ENCODE measurements at places on chromosomes 12 and 14. TPM values are rescaled to one million over a fixed set of nuclear protein-coding genes. Genes with fewer than 3 reads are reported as not detected.

DNA sequence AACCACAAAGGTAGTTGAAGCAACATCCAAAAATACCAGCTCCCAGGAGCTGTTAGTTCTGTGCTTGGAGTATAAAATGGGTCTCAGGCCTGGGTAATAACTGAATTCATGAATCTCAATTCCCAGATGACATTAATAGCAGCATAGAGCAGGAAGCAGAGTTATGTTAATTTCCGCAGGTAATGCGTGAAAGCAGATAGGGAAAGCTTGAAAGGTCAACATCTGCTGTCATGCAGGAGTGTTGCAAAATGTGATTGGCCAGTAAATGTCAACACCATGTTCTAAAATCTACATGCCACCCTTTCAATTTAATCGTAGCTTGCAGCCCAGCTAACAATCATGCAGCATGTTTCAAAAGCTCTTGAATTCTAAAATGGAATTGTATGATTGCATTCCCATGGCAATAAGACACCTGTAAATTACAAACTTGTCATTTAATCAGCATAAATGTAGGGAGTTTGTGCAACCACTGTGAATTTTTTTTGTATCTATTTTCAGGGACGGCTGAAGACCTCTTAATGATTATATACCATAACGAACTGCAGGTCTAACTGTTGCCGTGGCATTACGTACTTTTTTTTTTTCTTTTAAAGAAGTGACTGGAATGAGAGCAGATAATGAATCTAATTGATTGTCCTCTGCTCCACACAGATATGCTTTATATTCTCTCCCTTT is 635.8 kb upstream of the FOXG1 start:
- H3K36me3 ChIP-seq = no peaks in the 10 kb centered on the region
- no peak for DNase-seq
- H3K4me1 ChIP-seq = no peaks in the 10 kb centered on the region
- no peak overlapping the region for H3K27ac ChIP-seq
- no peak overlapping the region for H3K4me3 ChIP-seq

The ZC2HC1C gene
- 1.4 TPM for total RNA-seq

DNA sequence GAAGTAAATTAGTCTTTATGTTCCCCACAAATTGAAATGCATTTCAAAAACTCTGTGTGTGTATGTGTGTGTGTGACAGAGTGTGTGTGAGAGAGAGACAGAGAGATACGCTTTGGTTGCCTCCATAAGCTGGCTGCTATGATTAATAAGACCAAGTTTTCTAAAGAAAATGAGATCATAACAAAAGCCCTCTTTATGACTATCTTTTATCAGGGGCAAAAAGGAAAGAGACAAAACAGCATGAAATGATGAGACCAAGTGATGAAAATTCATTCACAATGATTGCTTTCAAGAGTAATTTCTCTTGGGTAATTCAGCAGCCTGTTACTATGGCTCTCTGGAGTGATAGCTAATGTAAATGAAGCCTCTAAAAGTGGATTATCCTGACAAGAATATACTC is 277.6 kb upstream of the PLEKHG7 start:
- no peaks in the 10 kb centered on the region for H3K27me3 ChIP-seq
- no peak for DNase-seq
- no peak overlapping the region for H3K27ac ChIP-seq

DNA sequence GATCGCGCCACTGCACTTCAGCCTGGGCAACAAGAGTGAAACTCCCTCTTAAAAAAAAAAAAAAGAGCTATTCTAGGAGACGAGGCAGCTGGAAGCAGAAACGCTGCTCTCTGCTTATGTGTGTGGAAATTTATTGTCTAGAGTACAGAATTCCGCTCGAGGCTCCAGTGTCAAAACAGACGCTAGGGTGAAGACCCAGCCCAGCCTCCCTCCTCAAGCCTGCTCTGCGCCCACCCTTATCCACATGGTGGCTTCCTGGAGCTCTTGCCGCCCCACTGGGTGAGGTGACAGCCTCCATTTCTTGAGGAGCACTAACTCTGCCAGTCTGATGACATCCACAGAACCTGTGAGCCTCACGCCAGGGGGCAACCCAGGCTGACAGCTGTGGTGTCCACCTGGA is 49.5 kb upstream of the DLK1 start:
- H3K4me1 ChIP-seq = no peaks in the 10 kb centered on the region
- H3K4me3 ChIP-seq = no peak overlapping the region
- H3K27ac ChIP-seq = no peak overlapping the region
- H3K27me3 ChIP-seq = no peaks in the 10 kb centered on the region
- H3K36me3 ChIP-seq = peaks cover 4% of the 10 kb centered on the region

The PMCH gene
- not detected for total RNA-seq

DNA sequence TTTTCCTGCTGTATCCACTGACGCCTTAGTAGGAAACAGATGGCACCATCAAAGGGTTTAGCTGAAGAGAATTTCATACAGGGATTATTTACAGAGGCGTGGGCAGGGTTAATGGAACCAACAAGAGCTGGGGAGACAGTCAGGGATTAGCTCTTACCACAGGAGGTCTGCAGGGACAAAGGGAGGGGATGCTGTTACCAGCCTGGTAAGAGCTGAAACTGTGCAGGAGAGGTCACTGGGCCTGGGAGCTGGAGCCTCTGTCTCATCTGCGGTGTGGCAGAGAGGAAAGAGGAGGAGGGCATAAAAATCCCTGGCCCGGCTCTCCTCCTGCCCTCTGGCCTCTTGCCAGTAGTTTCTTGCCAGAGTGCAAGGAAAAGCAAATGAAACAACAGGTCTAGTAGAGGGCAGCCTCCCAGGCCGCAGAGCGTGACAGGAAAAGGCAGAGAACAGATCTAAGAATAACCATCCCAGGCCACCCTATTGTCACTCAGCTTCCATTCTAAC is 18.9 kb upstream of the POC1B start:
- H3K27ac ChIP-seq = no peak overlapping the region
- no peaks in the 10 kb centered on the region for H3K36me3 ChIP-seq
- H3K4me3 ChIP-seq = no peak overlapping the region
- no peak for DNase-seq

GRCh38 chr12:14655284-14655683 is 41.1 kb downstream of the GUCY2C start:
- DNase-seq = no peak
- no peak overlapping the region for H3K27ac ChIP-seq
- no peaks in the 10 kb centered on the region for H3K27me3 ChIP-seq
- H3K4me1 ChIP-seq = no peaks in the 10 kb centered on the region

GRCh38 chr14:23877111-23877510 is 76.5 kb upstream of the DHRS4 start:
- no peaks in the 10 kb centered on the region for H3K4me1 ChIP-seq
- no peaks in the 10 kb centered on the region for H3K27me3 ChIP-seq
- H3K4me3 ChIP-seq = no peak overlapping the region
- H3K36me3 ChIP-seq = no peaks in the 10 kb centered on the region

All from H9 (cell line).